ENCODE measurements at places on chromosomes 12 and 14. TPM values are rescaled to one million over a fixed set of nuclear protein-coding genes. Genes with fewer than 3 reads are reported as not detected.

- peaks cover 21% of the 10 kb centered on the region for H3K36me3 ChIP-seq
- no peaks in the 10 kb centered on the region for H3K4me1 ChIP-seq
- H3K27me3 ChIP-seq: no peaks in the 10 kb centered on the region
- H3K27ac ChIP-seq: no peak within 1 kb of the TSS
- DNase-seq: peak; percentile 24
- H3K4me3 ChIP-seq: peak within 1 kb of the TSS; percentile 89
Measured at GRCh38 chr12:123761841-123762714, at the start of gene DNAH10. Gene DNAH10 (plus strand): TSS chr12:123762301. CDS start chr12:123762337, 36 bp downstream.

- no peak overlapping the region for H3K4me3 ChIP-seq
- no peaks in the 10 kb centered on the region for H3K4me1 ChIP-seq
- H3K27me3 ChIP-seq: peaks cover 11% of the 10 kb centered on the region
- no peak for DNase-seq
- no peak overlapping the region for H3K27ac ChIP-seq
Measured at GRCh38 chr12:112676507-112676906, 115.0 kb upstream of the RPH3A start.

POTEM gene
- not detected for total RNA-seq

DNA sequence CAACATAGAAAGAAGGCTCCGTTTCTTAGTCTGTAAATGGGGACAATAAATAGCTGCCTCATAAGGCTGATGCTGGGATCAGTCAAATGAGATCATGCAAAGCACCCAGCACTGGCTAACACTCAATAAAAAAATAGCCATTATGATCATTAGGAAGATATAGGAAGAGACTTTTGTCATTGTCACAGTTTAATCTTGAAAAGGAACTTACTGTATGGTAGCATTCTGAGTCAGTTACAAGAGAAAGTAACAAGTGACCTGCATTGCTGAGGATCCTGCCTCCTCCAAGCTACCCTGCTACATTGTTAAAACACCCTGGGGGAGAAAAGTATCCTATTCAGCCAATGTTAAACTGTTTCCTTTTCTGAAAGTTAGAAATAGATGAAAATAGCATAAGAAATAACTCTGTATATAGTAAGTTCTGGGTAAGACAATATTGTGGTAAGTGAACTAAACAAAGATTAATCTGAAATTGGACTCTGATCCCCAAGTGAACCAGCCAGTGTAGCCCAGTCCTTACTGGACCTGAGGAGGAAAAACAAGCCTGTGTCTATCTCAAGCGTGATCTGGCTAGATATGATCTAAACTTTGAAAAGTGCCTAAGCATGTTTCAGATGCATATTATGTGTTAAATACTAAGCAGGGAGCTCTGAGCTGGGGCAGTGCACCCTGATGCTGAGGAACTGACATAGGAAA lies 3.6 kb upstream of the NUDT4 start:
- no peak overlapping the region for H3K27ac ChIP-seq
- H3K4me3 ChIP-seq: no peak overlapping the region
- peaks cover 3% of the 10 kb centered on the region for H3K36me3 ChIP-seq
- DNase-seq: no peak
- peaks cover 9% of the 10 kb centered on the region for H3K4me1 ChIP-seq
- H3K27me3 ChIP-seq: peaks cover 4% of the 10 kb centered on the region
